Bone marrow (tissue), 2 donors: ENCODE measurements at places on chromosomes 16 and 17.
A peak's percentile ranks its signal among the peaks of the same experiment; 100 is the strongest.

DNA sequence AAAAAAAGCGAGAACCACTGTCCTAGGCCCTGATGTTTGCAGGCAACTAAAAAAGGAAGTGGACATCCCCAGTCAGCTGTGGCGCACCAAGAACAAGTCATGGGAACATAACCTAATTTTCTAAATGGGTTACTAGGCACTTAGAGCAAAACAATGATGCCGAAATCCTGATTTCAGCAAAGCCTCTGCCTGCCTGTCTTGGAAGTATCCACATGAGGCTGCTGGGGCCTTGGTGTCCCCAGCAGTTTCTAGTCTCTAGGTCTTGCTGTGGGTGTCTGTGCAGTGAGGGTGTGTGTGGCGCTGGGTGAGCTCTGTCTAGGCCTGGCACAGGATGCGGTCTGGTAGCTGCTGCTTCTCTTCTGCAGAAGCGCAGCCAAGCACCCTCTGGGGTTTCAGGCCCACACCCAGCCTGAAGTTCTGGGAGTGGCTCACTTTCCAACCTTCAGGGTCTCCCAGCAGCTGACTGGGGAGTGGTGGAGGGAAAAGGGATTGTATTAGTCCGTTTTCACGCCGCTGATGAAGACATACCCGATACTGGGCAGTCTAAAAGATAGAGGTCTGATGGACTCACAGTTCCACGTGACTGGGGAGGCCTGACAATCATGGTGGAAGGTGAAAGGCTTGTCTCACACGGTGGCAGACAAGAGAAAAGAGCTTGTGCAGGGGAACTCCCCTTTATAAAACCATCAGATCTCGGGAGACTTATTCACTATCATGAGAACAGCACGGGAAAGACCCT, 21.1 kb downstream of the STH start:
- DNase-seq: no peak

DNA sequence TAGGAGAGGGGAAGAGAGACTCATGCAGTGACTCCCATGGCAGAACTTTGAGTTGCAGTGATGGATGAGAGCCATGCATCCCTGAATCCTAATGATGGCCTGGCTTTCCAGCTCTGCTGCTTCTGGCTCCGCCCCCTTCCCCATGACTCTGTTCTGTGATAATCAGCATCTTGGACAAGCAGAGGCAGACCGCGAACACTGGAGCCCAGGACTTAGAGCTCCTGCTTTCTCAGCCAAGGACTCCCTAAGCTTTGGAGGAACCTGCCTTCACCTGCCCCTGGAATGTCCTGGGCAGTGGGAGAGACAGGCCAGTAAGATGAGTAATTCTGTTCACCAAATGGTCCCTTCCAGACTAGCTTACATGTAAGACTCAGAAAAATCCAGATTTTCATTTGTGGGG, 12.5 kb downstream of the CCDC92B start:
- no peak for DNase-seq

DNA sequence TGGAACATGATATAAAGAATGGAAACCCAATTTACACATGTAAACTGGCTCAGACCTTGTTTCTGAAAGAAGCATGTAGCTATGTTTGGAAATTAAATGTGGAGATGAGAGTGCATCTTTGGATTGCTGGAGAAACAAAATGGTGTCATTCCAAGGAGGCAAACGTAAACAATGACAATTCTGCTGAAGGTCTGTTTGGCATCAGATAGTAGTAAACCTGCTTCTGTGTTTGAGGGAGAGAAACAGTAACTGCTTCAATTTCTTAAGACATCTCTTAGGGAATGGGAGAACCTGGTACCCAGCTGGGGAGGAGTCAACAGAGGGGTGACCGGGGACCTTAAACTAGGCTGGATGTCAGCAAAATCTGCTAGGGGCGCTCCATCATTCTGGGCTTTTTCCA, 23.5 kb downstream of the GPRC5B start:
- DNase-seq: no peak

DNA sequence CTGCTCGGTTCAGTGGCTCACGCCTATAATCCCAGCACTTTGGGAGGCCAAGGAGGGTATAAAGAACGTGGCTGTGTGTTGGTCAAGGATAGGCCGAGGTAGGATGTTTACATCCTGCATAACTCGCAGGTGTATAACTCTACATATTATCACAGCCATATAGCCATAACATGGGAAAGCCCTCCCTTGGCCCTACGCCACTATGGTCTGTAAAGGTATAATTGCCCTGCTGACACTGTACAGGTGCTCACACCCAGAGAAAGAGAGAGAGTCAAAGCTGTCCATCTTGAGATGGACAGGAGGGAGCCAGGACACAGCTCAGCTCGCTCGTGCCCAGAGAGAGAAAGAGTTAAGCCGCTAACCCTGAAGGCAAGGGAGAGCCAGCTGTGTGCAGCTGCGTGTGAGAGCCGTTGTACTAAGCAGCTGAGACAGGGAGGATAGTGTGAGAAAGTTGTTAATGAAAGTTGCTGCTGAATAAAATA, 30.4 kb upstream of the DHX8 start:
- no peak for DNase-seq

DNA sequence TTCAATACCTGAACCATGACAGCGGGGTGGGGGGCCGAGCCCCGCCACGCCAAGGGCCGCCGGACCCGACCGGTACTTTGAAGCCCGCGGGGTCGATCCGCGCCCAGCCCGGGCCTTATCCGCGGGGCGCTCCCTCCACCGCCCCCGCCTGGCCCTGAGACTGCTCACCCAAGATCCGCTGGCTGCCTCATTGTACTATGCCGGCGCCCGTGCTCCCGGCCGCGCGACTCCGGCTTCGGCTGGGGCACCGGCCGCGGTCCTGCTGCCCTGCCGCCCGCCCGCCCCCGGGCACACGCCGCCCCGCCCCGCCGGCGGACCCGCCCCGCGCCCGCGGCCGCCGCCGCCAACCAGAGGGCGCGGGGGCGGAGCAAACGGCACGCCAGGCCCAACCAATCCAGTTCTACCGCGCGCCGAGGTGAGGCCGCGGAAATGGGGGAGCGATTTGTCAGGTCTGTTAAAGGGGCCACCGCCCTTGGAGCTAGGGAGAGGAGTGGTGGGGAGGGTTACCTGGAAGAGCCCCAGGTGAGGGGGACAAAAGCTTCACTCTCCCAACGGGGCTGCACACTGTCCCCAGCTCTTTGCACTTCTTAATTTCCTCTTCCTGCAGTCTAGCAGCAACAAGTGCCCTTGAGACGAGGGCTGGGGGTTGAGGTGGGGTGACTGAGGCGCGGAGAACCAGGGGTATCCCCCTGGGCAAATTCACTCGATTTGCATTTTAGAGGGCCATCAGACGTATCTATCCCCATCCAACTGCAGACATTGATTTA, at the start of gene TEX2:
TEX2 (minus strand) TSS at position 261 of the 767 bp plus-strand sequence. CDS start 49,043 bp downstream, outside the sequence.
- DNase-seq: peak; percentile 85

DNA sequence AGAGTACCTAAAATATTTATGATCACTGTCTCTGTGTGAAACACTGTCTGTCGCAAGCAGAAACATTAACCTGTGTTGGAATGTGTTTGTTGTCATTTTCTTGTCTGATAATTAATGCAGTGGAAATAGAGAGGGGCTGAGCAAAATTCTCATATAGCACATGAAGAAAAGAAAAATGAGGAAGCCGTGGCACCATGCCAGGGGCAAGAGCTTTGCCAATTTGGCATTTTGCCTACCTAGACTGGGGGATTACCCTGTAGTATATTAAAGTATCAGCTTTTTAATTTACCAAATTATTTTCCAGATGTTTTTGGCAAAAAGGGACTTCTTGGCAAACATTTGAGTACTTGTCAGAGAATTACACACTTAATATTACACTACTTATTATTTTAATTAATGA, 1326.6 kb upstream of the GOT2 start:
- DNase-seq: no peak

DNA sequence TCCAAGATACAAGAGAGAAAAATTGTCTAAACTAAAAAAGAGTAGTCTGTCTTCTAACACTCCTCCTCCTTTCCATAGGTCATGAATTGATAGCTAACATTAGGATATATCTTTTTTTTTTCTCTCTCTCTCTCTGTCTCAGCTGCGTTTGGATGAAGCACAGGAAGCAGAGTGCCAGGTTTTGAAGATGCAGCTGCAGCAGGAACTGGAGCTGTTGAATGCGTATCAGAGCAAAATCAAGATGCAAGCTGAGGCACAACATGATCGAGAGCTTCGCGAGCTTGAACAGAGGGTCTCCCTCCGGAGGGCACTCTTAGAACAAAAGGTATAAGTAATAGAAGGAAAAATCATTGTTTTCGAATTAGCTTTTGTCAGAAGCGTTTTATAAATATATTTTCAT, 32.9 kb downstream of the ABHD15 start:
- no peak for DNase-seq

GRCh38 chr16:55015181-55015913, 84.7 kb downstream of the IRX5 start:
- no peak for DNase-seq

GRCh38 chr17:72788950-72789585, 303.4 kb downstream of the SLC39A11 start:
- no peak for DNase-seq

DNA sequence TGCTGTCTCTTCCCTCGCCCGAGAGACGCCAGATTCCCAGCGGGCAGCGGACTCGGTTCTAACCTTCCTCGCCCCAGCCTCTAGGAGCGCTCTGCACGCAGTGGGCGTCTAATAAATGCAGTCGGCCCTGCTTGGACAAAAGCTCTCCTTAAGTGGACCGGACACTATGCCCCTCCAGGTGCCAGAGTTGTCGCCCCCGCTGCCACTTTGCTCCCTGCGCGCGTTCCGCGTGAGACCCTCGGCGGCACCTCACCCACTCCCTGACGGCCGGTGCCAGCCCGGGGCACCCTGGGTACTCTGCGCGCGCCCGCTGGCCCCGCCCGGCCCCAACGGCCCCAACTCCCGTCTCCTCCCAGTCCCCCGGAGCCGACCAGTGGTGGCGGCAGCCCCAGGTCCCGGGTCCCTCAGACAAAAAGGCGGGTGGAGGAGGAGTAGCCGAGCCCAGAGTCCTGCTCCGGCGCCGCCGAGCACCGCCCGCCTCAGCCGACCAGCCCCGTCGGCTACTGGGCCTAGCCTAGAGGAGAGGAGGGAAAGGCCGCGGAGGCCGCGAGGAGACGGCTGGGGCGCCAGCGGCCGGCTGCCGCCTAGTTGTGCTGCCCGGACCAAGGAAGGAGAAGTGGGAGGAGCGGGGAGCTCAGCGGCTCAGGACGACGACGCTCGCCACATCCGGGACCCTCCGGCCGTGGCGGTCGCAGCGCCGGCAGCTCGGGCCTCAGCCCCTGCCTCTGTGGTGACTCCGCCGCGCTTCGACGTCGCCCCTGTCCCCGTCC, 123.0 kb downstream of the GOSR1 start:
- DNase-seq: peak; percentile 96

GRCh38 chr17:82019690-82020571, 2.7 kb downstream of the CENPX start:
- DNase-seq: peak; percentile 16

- DNase-seq: no peak
Measured at GRCh38 chr17:68248891-68249290, 1.0 kb downstream of the AMZ2 start.

GRCh38 chr17:47952171-47953021, 5.3 kb downstream of the PRR15L start:
- DNase-seq: no peak

DNA sequence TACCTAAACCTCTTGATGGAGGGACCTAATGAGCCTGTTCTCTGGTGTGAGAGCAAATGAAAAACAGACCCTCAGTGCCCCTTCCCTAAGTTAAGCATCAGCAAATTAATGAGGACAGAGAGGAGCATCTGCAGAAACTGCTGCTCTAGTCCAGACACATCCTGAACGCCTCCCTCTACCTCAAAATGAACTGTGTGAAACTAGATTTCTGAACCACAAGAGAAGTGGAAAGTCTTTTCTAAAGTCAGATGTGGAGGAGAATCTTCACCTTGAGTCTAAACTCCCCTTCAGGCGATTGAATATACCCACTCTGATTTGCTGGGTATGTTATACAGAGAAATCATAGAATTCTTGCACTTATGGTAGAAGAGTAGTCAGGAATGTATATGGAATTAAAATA, 104.4 kb upstream of the AMZ2 start:
- DNase-seq: no peak

DNA sequence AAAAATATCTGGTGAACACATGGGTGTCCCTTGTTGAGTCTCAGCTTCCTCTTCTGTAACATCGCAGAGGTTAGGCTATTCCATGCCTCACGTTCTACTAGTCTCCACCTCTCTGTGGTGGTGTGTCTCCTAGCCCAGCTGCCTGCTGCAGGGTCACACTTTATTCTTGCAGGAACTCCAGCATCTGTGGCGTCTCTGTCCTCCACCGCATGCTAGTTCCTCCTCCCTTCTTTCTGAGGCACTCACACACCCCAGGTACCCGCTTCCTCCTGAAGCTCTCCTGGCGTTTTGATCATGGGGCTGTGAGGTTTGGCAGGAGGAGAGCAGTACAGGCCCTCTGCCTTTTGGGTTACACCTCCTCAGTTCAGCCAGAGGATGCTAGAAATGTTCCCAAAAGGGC, 9.9 kb upstream of the TEX2 start:
- DNase-seq: peak; percentile 52

DNA sequence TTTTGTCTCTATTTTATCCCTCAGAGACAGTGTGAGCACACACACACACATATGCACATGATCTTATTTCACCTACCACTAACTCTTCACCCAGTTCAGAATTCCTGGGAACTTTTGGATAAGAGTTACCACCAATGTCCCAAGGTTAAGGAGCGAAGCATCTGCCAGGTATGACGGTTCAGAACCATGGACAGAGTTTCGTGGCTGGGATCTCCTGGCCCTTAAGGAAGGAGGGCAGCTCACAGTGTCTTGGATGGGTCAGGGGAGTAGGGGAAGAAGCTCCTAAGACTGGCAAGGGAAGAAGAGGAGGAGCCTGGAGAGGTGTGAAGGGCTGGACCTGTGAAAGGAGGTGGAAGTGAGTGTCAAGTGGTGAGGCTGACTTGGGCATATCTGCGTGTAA, 23.0 kb upstream of the TMEM132E start:
- DNase-seq: no peak

DNA sequence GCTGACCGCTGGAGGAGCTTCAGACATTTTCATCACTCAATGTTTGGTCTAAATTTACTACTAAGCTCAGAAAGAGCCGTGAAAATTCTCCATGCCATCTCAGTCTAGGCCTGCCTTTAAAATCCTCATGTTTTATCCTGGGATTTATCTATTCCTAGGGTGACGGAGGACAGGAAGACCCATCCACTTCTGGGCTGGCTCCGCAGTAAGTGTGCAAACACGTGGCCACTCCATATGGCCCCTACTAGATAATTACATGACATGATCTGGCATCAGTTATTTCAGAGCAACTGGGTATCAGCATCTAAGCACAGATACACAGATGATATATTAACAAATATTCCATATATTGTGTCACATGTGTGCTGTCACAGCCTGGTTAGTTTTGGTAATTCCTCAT, 77.8 kb upstream of the HS3ST4 start:
- no peak for DNase-seq

GRCh38 chr17:1943436-1943831, 81.7 kb downstream of the RTN4RL1 start:
- no peak for DNase-seq

- no peak for DNase-seq
Measured at GRCh38 chr16:29883987-29884386, 15.4 kb downstream of the SEZ6L2 start.

GRCh38 chr17:81859906-81860755, at the start of gene P4HB:
TSS of gene P4HB (minus strand) at chr17:81860535. CDS start at chr17:81860471, 64 bp downstream.
- peak; percentile 97 for DNase-seq

GRCh38 chr17:34883106-34884000, 77.9 kb downstream of the CCT6B start:
- no peak for DNase-seq

- no peak for DNase-seq
Measured at GRCh38 chr16:6016530-6017184, 919.1 kb upstream of the EEF2KMT start.
